ENCODE measurements at places on chromosomes 5 and 9. TPM values are rescaled to one million over a fixed set of nuclear protein-coding genes. Genes with fewer than 3 reads are reported as not detected.

- no peak for DNase-seq
Measured at GRCh38 chr5:171647043-171647903, 138.3 kb upstream of the SMIM23 start.

- no peak for DNase-seq
Measured at GRCh38 chr5:459562-460272, 16.7 kb downstream of the EXOC3 start.

FBP2 gene
- total RNA-seq: not detected

CTNND2 gene
- not detected for total RNA-seq
